T-helper 22 cell (primary cell): ENCODE measurements at places on chromosomes 13 and 19.
A peak's percentile ranks its signal among the peaks of the same experiment; 100 is the strongest.

DNA sequence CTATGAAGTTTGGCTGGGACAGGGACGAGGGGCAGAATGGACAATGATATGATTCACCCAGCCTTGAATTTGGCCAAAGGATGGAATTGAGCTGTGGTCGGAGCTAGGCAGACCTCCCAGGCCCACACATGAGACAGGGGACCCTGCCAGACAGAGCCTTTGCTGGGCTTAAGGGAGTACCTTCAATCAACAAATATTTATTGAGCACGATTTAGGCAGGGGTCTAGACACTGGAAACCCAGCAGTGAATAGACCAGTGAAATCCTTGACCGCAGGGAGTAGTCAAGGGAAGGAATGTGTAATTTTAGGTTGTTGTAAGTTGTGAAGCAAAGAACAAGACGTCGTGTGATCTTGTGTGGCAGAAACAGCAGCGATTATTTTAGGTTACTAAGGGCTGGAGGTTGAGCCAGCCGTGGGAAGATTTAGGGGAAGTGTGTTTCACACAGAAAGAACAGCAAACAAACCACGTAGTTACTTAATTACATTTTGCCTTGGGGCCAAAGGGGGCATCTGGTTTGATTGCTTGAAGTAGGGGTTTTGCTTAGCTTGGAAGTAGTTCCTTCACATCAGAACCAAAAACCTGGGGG is 16.9 kb upstream of the AP1M2 start:
- no peak for DNase-seq

DNA sequence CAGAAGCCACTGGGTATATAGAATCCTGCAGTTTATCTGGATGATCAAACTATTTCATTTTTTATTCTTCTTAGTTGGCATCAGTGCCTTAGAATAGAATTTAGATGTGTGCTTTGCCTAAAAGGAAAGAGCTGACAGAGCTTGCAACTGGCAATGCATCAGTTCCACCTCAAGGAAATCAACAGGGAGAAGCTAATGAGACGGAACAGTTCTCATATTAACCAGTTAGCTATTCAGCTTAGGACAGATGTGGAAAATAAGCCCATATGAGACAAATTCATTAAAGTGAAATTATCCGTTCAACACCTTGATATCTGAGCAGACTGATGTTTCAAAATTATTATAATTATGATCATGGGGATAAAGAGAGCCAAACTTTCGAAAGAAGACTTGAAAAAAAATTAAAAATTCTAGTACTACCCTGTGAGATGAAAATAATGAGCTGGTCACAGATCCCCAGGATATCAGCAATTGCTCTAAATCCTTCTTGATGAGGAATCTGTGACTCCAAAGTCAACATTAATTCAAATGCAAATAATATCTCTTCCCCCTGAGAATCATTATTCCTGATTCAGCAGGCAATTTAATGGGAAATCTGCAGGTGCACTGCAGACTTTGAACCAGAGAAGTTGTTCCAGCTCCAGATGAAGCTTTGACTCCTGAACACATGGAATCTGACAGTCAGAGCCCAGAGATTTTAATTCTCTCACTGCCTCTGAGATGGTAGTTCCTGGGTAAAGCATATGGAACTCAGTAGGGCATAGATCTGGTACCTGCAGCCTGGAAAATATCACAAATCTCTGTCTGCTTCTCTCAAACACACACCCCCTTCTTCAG is 486.8 kb downstream of the FOXO1 start:
- DNase-seq, result no peak

GRCh38 chr19:35342430-35342829 is 5.3 kb upstream of the FFAR1 start:
- DNase-seq, result no peak

- no peak for DNase-seq
Measured at GRCh38 chr13:48220981-48221685, 11.9 kb upstream of the ITM2B start.

DNA sequence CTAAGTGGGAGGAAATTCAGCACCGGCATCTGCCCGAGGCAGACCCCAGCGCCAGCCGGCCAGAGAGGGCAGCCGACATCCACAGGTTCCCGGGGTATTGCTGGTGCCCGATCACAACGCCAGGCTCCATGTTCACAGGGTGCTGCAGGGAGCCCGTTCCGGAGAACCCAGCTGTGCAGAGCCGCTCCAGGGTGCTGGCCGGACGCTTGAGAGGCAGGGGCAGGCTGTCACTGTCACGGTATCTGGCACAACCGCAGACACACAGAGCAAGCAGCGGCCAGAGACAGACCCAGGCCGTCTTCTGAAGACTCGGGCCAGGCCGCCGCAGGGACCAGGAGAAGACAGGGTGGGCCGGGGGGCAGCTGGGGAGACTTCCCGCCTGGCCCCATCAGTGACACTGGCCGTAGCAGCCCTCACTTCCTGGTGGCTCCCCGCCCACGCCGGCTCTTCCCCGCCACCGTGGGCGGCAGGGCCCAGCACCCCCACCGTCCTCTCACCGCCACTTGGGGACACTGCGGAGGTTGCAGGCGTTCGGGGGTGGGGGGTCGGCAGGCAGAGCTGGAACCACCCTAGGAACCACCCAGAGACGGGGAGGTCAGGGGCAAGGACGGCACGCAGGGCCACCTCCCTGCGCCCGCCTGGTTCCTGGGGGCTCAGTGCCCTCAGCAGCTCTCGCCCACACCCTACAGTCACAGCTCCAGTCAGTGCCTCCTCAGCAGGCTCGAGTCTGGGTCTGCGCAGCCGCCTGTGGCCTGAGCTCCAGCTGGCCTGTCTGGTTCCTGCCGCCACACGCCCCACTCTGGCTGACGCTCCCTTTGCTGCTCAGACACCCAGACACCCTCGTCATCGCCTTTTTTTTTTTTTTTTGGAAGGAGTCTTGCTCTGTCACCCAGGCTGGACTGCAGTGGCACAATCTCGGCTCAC is 3.8 kb downstream of the RNF126 start:
- DNase-seq, result peak; percentile 70

GRCh38 chr13:42970824-42971690 is 21.0 kb downstream of the EPSTI1 start:
- peak; percentile 2 for DNase-seq
